ENCODE measurements at places on chromosomes 5 and 9.

- DNase-seq: no peak
Observed at GRCh38 chr5:155114655-155115054, 101.1 kb downstream of the KIF4B start.

DNA sequence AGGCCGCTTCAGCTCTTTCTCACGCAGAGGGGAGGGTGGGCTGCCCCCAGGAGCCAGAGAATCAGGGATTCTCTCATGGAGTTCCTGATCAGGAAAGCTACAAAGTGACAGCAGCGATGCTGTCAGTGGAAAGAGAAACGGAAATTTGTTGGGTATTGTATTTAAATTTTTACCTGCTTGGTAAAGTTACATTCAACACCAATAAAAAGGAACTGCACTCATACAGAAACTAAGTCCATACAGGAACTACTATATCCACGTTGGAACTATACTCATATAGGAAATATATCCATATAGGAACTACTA is 325.5 kb upstream of the IRX4 start:
- DNase-seq: no peak

GRCh38 chr5:181005791-181006190 is 17.1 kb downstream of the BTNL3 start:
- DNase-seq: no peak

- no peak for DNase-seq
Observed at GRCh38 chr9:69961843-69962242, 81.8 kb upstream of the MAMDC2 start.

DNA sequence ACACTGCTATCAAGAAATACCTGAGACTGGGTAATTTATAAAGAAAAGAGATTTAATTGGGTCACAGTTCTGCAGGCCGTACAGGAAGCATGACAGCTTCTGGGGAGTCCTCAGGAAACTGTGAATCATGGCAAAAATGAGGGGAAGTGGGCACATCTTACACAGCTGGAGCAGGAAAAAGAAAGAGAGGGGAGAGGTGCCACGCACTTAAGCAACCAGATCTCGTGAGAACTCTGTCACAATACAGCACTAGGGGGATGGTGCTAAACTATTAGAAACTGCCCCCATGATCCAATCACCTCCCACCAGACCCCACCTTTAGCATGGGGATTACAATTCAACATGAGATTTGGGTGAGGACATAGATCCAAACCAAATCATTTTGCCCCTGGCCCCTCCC is 105.5 kb upstream of the CPLX2 start:
- DNase-seq: no peak

DNA sequence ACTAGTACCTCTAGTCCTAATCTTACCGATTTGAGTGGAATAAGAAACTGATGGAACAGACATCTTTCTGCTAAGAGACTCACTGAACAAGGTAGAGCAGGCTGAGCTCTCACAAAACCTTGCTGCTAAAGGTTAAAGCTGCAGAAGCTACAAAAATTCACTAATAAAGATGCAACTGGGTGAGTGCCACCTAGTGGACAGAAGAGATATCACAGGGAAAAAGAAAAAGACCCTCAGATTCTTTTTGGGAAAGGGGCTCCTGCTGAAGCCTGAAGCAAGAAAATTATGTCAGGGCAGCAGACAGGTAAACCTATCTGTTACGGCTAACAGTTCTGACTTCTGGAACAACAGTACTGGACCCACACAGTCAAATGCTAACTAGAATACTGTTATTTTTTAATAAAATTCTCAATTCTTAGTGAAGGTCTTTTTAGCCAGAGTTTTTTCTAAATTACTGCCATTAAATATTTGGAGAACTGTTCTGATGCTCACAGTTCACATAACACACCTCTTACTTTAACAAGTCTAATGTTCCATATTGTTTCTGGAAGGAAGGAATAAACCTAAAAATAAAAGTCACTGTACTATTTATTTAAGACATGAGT is 51.2 kb downstream of the DIAPH1 start:
- DNase-seq: no peak

DNA sequence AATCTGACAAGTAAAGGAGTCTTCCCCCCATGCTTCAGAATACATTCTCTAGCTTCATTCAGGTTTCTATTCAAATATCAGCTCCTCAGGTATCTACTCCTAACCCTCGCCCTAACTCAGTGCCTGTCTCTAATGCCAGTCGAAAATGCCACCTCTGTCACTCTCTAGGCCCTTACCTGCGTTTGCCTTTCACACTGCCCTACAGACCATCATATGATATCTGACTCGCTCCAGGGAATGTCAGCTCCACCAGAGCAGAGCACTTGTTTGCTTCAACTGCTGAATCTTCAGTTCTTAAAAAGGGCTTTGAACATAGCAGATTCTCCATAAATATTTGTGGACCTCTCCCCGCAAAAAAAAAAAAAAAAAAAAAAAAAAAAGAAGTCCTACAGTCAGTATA is 46.7 kb downstream of the ADRB2 start:
- no peak for DNase-seq

GRCh38 chr9:16052757-16053530 is 500.1 kb downstream of the CCDC171 start:
- DNase-seq: no peak

- DNase-seq: no peak
Observed at GRCh38 chr5:136037001-136037705, 8.4 kb downstream of the TGFBI start.

GRCh38 chr9:135379540-135380267 is 99.9 kb upstream of the PPP1R26 start:
- DNase-seq: no peak

- no peak for DNase-seq
Observed at GRCh38 chr5:106974272-106974671, 696.5 kb downstream of the EFNA5 start.

DNA sequence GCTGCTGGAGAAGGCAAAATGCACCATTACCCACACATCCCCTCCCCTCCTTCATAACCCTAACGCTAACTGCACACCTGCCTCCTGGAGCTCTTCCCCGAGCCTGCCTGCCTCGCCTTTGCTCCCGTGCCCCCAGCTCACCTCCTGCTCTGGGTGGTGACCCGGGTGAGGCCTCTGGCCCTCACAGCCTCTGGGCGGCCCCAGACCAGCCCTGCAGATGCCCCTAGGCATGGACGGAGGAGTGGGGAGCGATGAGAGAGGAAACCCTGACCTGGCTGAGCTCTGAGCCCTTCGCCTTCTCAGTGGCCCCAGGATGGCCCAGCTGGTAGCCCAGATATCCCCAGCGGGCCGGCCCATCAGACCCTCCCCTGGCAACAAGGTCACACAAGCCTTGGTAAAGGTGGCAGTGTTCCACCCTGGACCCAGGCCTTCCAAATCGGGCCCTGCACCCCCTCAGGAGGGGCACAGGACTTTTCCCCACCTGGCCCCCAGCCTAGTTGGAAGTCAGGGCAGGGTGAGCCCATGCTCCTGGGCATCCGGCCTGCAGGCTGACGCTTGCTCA is 14.5 kb upstream of the CAMSAP1 start:
- no peak for DNase-seq

GRCh38 chr5:129639331-129639730 is 108.6 kb upstream of the MINAR2 start:
- no peak for DNase-seq

GRCh38 chr9:116466271-116467235 is 220.6 kb upstream of the TRIM32 start:
- DNase-seq: no peak

DNA sequence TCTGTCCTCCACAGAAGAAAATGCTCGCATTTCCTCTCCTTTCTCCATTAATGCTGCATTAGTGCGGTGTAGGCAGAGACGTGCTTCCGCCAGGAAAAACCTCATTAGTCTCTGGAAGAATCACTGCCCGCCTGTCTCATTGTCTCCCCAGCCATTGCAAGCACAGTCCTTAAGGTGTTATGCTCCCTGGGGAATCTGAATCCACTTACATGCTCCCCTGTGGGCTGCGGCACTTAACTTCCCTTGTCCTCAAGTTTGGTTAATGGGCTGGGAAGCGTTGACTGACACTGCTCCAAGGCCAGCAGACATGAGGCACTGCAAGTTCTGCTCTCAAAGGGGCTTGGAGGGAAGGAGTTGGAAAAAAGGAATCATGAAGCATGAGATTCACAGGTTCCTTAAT is 41.6 kb downstream of the TARS1 start:
- no peak for DNase-seq

DNA sequence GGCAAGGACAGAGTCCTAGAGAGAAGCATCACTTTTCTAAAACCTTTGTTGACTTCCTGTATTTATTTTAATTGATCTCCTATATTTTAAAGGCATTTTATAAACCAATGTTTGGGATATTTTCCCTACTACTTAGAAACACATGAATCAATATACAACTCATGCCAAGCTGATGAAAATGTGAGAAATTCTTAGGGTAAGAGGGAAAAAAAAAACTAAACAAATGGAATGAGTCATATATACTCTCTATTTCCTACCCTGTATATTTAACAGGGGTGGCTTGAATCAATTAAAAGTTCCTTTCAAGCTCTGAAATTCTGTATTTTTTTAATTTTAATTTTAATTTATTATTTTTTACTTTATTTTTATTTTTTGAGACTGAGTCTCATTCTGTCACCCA is 19.6 kb downstream of the BAAT start:
- DNase-seq: no peak

- no peak for DNase-seq
Observed at GRCh38 chr9:318646-319045, 104.0 kb downstream of the DOCK8 start.

DNA sequence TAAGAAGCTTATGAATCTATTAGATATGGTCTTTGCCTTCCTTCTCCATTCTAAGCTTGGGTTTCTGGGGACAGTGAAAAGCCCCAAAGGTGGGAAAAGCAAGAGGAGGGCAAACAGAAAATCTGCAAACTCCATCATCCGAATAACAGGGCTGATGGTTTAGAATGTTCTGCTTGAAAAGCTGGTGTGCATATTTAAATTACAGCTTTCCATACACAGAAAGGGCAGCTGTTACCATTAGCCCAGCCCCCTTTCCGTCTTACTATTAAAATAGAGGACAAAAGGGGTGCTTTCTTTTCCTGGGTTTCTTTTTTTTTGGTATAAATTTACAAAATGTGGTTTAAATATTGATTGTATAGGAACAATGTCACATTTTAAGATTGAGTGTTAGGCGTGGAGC is 22.0 kb downstream of the INSYN2B start:
- no peak for DNase-seq

DNA sequence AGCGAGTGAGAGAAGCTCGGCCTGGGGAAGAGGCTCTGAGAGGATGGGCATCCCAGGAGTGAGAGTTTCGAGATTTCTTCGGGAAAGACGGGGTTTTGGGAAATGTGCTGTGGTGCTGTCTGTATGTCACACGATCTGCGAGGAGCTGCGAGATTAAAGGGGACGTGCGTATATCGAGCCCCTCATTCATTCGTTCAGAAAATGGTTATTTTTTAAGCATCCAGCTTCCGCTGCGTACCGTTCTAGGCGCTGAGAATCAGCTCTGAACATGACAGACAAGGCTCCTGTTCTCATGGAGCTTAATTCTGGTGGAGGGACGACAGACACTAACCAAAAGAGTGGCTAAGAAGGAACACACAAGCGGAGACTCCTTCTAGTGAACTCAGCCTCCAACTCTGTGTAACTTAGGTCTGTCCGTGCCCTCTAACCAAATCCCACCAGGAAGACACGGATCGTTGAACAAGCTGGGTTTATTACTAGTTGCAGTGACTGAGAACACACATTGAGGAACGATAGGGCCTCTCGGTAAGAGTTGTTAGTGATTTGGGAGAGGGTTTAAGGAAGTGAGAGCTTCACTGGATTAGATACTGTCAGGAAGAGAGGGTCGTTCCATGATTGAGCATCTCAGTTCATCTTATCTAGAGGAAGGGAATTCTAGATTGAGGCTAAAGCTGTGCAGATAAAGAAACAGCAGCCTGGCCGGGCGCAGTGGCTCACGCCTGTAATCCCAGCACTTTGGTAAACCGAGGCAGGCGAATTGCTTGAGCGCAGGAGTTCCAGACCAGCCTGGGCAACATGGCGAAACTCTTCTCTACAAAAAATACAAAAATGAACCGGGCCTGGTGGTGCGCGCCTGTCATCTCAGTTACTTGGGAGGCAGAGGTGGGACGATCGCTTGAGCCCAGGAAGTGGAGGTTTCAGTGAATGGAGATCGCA is 1.0 kb upstream of the FBXW11 start:
- no peak for DNase-seq

GRCh38 chr5:168316139-168316578 is 24.7 kb downstream of the WWC1 start:
- DNase-seq: no peak

GRCh38 chr9:69797675-69798074 is 22.9 kb upstream of the CFAP95 start:
- no peak for DNase-seq

DNA sequence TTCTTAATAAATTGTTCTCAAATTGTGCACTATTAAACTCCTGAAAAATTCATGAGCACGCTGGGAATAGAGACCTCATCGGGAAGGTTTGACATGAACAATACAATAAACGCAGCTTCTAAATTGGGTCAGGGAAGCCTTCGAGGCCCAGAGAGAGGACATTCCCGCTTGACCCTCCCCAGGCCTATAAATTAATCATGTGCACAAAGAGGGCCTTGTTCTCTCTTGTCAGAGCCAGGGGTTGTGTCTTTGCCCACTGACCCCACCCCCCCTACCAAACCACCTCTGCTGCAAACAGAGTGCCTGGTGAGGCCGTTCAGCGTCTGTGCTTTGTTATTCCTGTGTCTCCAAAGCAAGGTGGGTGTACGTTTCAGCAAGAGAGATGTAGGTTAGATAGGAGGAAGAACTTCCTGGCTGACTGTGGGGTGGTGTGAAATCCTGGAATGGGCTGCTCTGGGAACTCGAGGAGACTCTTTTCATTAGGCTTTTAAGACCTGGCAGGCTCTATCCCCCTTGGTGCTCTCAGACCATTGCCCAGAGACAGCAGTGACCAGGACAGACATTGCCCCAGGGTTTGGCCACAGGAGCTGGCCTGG is 18.2 kb upstream of the DAB2IP start:
- no peak for DNase-seq

- DNase-seq: no peak
Observed at GRCh38 chr5:167166696-167167095, 1124.7 kb upstream of the WWC1 start.

DNA sequence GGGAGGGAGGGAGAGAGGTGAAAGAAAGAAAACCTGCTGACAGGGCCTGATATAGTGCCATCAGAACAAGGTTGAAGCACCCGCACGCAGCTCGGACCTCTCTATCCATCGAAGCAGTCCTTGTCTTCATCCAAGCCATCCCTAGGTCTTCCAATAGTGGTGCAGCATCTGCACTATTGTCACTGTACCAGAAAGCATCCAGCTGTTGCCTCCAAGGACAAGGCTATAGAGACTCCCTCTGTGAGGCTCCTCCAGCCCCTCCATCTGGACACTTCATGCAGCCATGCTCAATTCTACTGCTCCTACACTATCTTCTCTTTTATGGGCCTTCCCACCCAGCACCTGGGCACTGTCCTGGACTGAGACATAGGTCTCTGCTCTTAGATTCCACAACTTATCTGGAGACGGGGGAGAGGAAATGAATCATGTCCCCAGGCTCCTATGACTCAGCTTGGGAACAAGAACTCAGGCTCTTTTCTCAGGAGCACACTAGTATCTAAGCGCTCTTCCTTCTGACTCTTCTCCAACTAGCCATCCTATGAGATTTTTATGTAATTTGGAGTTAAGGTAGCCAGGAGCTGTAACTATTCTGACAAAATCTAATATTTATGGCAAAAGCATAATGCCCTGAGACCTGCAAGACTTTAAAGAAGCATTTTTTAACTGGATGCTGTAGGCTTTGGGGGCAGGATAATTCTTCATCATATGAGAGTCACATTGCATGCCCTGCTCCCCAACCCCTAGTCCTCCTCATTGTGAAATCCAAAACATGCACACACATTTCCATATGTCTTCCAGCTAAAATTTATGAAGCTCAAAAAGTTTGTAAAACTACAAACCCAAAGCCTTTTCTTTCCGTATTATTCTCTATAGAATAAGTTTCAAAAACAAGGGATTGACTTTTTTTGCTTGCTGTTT is 446.8 kb downstream of the CCDC171 start:
- DNase-seq: no peak

GRCh38 chr9:136690806-136691261 is 3.6 kb upstream of the AGPAT2 start:
- DNase-seq: no peak

Measured in WERI-Rb-1 (cell line).